Gastroesophageal sphincter (tissue), 4 donors: ENCODE measurements at places on chromosomes 5 and 9.

- ATAC-seq = no peak
Observed at GRCh38 chr5:142110046-142110531, 1.5 kb downstream of the NDFIP1 start.

- ATAC-seq = no peak
Observed at GRCh38 chr9:115292584-115293279, 174.8 kb upstream of the TNC start.

GRCh38 chr5:1783216-1783554 lies 16.5 kb downstream of the MRPL36 start:
- ATAC-seq = no peak

DNA sequence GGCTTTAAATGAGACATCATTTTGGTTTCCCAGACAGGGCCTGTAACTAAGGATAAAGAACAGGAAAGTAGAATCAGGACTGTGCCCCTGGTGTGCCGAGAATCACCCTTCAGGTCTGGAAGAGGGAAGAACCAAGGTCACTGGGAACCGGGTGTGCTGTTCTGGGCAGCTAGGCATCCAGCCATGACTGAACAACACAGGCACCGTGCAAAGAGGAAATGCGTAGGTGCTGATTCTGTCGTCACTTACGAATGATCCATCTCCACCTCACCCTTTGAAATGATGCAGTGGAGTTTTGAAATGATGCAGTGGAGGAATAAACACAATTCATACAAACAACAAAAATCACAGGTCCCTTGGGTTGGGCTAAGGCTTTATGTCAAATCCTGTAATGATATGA lies 64.4 kb downstream of the MAP1B start:
- ATAC-seq = no peak

- ATAC-seq = no peak
Observed at GRCh38 chr9:118446943-118447639, 742.9 kb downstream of the TLR4 start.

DNA sequence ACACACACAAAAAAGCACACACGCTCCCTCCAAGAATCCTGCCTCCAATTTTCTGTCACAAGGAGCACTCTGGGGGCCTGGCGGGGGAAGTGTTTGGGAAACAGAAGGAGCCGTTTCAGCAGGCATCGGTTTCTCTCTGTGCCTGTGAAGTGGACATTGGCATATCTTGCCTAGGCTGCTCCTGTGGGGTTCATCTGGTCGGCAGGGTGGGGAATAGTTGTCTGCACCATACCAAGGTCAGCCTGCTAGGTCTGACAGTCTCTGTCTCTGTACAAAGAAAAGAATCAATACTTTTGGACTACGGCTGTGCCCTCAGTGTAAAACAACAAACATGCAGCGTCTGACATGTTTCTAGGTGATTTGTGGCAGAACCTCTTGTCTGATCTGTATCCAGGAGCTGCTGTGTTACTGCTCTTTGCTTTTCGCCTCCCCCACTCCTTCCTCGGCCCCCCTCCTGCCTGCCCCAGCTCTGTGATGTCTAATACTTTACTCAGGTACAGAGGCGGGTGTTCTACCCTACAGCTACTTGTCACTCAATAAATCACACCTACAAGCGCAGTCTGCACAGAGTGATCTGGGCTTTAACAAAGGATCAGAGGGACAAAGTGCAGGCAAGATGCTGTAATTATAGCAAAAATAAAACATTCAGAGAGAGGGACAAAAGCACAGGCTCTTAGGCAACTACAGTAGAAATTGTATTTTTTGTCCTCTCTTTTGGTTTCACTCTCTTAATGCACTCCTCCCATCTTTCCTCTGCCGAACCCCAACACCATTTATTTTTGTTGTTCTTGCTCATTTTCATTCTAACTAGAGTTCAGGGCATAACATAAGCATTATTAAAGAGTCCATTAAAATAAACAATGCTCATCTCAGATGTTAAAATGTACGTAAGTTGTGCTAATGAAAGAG lies 216.7 kb downstream of the BNC2 start:
- peak; percentile 30 for ATAC-seq

DNA sequence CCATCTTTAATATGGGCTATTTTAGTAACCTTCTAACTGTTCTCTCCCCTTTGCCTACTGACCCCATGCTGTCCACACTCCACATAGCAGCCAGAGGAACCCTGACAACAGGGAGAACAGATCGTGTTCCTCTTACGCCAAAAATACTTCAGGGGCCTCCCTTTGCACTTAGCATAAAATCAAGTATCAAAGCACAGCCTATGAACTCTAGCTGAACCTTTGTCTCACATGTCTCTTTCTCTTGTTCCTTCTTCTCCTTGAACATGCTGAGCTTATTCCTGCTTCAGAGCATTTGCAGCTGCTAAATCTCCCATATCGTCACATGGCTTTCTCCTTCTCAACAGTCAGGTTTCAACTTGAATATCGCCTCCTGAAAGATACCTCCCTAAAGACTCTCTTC lies 698.8 kb upstream of the C9orf72 start:
- ATAC-seq = no peak

DNA sequence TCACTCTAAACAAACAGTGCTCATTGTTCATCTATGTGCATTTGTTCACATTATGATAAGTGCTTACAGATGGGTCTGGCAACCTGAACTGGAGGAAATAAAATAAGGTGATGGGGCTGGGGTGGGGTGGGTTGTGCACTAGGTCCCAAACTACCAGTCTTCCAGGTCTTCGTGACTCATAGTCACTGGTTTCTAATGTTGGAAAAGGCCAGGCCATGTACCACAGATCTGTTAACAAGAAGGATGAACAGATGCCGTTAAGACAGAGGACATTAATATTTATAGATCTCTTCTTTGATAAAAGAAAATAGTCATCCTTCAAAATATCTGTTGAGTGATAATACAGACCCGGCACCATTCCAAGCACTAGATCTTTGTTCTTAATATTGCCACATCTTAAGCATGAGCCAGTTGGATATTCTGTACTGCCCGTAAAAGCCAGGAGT lies 71.4 kb upstream of the STARD4 start:
- no peak for ATAC-seq
